NCI-H2107 (cell line): ENCODE measurements at places on chromosomes 11 and 22.

DNA sequence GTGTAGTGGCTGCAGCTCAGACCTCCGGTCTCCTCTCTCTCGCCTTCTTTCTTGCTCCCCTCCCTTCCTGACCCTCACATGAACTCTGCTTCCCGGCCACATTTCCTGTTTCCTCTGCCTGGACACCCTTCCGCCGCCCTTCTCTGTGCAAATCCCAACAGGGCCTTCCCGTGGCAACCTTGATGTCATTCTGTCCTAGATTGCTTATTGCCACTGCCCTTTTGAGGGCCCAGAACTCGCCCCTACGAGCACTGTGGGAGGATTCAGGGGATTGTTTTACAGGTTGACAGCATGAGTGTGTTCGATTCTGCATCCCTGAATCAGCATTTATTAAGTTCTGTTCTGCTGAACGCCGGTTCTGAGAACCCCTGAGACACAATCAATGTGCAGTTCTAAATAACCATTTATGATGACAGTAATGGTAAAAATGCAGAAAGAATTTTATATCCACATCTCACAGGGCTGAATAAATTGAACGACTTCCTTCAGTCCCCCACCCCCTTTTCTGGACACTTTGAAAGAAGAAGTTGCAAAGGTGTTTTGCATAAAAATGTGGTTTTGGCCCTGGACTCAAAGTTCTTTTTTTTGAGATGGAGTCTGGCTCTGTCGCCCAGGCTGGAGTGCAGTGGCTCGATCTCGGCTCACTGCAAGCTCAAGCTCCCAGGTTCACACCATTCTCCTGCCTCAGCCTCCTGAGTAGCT lies 6.4 kb downstream of the BATF2 start:
- DNase-seq = no peak

DNA sequence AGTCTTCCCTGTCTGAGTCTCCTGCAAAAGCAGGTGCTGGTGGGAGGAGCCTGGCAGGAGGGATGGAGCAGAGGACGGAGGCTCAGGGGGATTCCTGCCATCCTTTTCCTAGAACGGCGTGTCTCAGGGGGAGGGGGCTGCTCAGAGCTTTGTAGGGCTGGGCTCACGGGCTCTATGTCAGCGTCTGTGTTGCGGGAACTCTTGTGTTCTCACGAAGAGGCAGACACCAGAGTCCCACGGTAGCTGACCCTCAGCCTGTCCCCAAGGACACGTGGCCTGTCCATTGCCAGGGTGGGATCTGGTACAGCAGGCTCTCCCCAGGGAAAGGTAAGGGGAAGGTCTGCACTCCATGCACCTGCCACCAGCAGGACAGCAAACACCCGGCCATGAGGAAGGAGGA lies 1505.2 kb downstream of the TBC1D22A start:
- no peak for DNase-seq

DNA sequence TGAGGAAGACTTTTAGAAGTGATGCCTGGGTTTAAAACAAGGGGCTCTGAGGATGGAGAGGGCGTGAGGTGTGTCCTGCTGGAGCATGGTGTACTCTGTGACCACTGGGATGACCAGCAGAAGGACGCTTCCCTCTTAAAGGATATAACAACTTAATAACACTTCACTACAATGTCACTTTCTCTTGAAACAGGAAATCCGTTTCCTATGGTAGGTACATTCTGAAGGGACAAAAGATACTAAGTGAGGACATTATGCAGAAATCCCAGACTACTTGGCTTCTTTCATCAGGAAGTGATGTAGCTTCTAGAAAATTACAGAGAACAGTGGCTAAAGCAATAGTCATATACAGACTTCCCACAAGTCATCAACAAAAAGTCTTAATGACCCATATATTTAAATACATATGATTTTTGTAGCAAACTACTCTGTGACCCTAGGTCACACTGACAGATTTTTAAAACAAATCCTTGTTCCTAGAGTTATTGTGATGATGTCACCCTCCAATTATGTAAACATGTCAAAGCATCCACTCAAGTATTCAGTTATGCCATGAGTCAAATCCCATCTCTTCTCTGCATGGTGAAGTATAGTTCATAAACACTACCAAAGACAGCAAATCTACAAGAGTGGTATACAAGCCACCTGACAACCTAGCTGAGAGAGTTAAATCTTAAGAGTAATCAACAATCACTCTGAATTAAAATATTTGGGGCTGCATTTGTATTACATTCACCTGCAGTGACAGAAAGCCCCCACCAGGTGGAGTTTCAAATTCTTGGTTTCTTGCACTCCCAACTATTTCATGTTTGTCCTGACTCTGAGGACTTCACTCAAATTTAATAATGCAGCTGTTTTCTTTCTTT lies 32.8 kb downstream of the PITPNB start:
- DNase-seq = no peak

- peak; percentile 34 for DNase-seq
These were observed 1.5 kb downstream of the MS4A8 start for GRCh38 chr11:60700689-60701468.

DNA sequence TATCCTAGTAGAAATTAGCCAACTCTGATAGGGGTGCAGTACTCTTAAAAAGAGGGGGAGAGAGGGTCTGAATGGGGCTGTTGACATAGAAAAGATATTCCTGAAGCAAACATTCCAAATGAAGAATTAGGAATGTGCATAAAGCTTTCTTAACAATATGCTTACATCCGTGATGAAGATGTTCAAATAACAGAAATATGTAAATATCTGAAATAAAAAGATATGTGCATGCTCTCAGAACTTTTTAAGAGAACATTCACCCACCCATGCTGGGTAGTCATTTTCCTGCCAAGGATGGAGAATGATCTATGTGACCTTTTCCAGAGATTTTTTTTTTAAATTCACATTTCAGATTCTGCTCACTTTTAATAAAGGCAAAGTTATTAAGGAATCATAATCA lies 80.6 kb downstream of the GRIA4 start:
- no peak for DNase-seq

- DNase-seq = no peak
These were observed 49.1 kb downstream of the ARHGAP8 start for GRCh38 chr22:44801476-44801875.

GRCh38 chr22:19982991-19983578 lies 33.5 kb downstream of the ARVCF start:
- no peak for DNase-seq

- DNase-seq = no peak
These were observed 42.5 kb downstream of the ZNRF3 start for GRCh38 chr22:28925916-28926315.

GRCh38 chr22:37138849-37139561 lies 10.7 kb downstream of the IL2RB start:
- no peak for DNase-seq

DNA sequence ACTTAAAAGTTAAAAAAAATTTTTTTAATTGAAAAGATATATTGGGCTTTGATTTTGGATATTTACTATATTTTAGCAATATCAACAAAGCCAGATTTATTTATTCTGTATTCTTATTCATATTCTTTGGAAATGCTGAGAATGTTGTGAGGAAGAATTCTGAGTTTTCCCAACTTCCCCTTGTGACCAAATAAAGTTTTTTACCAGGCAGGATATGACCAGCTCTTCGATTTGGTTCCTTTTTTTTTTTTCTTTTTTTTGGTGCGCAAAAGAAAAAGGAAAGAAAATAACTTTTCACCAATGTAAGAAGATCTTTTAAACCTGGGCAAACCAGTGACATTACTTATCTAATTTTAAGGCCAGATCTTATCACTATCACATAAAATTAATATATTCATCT lies 12.9 kb downstream of the TCP11L1 start:
- no peak for DNase-seq

- no peak for DNase-seq
These were observed 64.7 kb downstream of the FCHSD2 start for GRCh38 chr11:73077454-73077853.

GRCh38 chr11:94544646-94545263 lies 1.0 kb downstream of the FUT4 start:
- DNase-seq = no peak

GRCh38 chr11:95863486-95864140 lies 60.3 kb downstream of the MTMR2 start:
- DNase-seq = no peak

GRCh38 chr11:68948496-68948895 lies 32.3 kb downstream of the MRGPRD start:
- no peak for DNase-seq

DNA sequence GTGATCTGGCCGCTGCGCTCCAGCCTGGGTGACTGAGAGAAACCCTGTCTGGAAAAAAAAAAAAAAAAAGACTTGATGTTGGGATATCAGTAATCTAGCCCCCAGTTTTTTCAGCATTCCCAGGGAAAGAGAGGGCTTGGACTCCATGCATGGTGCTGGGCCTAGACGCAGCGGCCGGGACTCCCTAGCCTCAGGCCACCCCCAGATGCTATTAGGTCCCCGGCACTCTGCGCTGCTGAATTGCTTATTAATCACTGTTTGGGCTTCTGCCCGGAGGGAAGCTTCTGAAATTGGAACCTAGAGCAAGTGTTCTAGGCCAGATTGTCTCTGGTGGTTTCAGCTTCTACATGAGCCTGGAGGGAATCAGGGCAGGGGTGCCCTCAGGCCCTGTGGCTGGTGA lies 39.0 kb downstream of the SLCO2B1 start:
- DNase-seq = no peak

DNA sequence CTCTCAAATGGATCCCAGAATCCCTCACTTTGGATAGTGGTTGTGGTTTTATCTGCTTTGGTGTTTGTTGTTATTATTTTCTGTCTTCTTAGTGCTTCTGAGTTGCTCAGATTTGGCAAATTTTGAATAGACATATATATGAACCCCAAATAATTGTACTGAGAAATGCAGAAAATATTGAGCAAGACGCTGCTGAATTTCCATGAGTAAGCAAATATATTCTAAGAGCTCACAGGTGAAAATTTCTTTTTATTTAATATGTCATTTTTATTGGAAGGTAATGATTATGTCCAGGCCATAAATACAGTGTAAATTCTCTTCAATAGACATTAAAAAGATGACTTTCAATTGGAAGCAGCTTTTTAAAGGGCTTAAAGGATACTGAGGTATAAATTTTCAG lies 152.1 kb downstream of the FAT3 start:
- DNase-seq = no peak

GRCh38 chr11:118175031-118175992 lies 1.1 kb downstream of the SCN2B start:
- DNase-seq = peak; percentile 10

DNA sequence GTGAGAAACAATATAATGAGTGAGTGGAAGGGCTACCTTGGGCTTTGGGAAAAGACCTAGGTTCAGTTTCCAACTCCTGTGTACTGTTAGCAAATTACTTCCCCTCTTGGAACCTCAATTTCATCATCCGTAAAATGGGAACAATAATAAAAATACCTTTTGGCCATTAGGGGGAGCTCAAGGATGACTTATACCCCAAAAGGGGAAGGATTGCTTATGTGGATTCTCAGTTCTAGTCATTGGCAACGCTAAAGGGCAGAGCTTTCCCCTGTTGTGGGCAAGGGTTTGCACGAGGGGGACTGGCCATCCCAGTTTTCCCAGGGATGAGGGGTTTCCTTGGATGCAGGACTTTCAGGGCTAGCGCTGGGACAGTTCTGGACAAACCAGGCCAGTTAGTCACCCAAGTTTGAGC lies 3.1 kb upstream of the COMMD9 start:
- DNase-seq = no peak

- DNase-seq = no peak
These were observed 548.0 kb downstream of the ETS1 start for GRCh38 chr11:128039140-128040021.

DNA sequence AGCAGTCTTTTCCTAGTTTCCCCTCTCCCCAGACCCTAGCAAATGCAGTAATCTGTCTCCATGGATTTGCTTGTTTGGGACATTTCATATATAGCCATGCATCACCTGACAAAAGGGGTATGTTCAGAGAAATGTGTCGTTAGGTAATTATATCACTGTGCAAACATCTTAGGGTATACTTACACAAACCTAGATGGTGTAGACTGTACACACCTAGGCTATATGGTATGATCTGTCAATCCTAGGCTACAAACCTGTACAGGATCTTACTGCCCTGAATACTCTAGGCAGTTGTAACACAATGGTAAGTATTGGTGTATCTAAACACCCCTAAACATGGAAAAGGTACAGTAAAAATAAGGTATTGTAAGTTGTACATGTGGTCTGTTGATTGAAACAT lies 23.8 kb downstream of the QSER1 start:
- DNase-seq = no peak
